Fibroblast of lung (primary cell): ENCODE measurements at places on chromosomes 5 and 9. TPM values are rescaled to one million over a fixed set of nuclear protein-coding genes. Genes with fewer than 3 reads are reported as not detected.

GLIPR2 gene
- 57.8 and 108 TPM in 2 replicates for polyA plus RNA-seq

FBLL1 gene
- 0.03 and 0.16 TPM in 2 replicates for polyA plus RNA-seq

FAM221B gene
- not detected in 2 replicates for polyA plus RNA-seq

TRIM36 gene
- 0.12 and 0.68 TPM in 2 replicates for polyA plus RNA-seq

AGXT2 gene
- polyA plus RNA-seq: not detected in 2 replicates

GFI1B gene
- polyA plus RNA-seq: 0.02 and 0.06 TPM in 2 replicates

SLCO6A1 gene
- polyA plus RNA-seq: not detected in 2 replicates

PCA3 gene
- polyA plus RNA-seq: not detected in 2 replicates
